ENCODE measurements at places on chromosomes 7 and 10.

GRCh38 chr10:44966816-44967509, 7.4 kb downstream of the RASSF4 start:
- DNase-seq = no peak

- DNase-seq = no peak
Measured at GRCh38 chr7:141979568-141979967, 6.0 kb upstream of the TAS2R38 start.

DNA sequence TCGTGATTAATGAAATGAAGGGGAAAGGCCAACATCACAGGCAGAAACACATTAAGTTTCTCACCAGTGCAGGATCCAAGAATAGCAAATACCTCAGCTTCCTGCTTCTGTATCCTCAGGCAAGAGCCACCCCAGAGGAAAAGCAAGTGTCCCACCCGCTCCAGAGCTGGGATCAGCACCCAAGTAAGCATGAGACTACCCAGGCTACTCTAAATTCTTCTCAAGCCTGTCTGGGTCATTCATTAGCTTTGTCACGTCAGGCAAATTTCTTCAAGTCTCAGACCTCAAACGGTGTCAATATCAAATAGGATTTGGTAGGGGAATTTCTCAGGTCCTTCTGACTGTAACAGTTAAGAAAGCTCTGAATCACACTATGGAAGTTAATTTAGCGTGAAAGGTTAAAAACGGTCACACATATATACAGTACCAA, 59.0 kb downstream of the GNA12 start:
- DNase-seq = no peak

DNA sequence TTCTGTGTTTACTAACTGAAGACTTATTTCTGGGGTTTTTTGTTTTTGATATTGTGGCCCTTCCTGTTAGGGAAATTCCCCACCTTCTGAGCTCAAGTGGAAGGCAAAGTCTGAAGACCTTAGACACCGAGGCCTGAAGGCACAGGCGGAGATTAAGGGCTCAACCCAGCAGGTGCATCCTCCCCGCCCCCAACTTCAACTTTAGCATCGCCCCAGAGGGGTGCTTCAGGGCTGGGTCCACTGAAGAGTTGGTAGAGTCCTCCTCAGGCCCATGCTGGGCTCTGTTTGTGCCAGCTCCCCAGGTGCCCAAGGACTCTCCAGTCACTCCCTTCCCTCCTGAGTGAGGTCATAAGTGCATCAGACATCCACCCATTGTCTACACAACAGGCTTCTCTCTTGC, 9.4 kb upstream of the PPIA start:
- DNase-seq = no peak

DNA sequence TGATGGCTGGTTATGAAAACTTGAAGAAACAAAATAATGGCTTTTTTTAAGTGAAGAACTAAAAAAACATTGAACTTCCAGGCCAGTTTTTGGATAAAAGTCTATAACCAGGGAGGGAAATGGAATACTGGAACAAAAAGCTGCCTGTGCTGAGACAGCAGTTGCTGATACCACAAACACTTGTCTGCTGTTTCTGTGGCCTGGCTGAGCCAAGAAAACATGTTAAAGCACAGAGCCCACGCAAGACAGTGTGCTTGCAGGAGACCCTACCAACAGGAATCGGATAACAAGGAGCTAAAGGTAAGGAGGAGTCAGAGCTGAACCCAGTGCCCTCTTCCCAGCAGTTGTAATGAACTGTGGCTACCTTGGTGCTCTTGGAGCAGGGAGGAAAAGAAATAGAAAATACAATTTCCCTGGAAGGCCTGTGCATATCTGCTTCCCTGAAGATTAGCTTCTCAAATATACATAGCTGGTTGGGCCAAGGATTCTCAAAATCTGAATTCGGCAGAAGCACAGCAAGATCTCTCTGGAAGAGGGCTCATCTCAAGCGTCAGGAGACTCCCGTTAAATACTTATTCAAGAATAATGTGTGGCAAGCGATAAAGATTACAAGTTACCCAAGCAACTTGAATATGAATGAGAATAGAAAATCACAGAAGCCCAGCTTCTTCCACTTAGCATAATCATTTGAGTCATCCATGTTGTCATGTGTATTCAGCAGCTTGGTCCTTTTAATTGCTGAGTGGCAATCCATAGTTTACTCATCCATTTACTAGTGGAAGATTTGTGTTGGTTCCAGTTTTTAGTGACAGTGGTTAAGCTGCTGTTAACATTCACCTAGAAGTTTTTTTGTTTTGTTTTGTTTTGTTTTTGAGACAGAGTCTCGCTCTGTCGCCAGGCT, 87.6 kb downstream of the NOD1 start:
- no peak for DNase-seq

DNA sequence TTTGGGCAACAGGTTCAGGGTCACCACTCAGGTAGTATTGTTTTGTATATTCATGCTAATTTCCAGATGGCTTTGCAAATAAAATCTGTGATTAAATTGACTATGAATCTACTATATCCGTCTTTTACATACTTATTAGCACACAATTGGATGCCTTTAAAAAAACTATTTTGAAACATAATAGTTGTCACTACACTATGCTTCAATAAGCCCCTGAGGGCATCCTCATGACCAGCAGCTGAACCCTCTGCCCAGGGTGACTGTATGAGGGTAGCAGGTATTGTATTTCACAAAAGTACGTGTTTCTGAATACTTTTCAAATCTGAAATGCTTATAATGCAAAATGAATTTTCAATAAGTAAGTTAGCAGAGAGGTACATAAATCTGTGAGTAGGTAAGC, 97.3 kb downstream of the DNAH11 start:
- no peak for DNase-seq

- no peak for DNase-seq
Measured at GRCh38 chr10:131729938-131730660, 170.7 kb upstream of the PPP2R2D start.

- peak; percentile 14 for DNase-seq
Measured at GRCh38 chr10:122333037-122333436, 41.5 kb upstream of the PLEKHA1 start.

- no peak for DNase-seq
Measured at GRCh38 chr7:104149822-104150221, 58.0 kb downstream of the ORC5 start.

GRCh38 chr10:33382216-33382600, 47.7 kb upstream of the NRP1 start:
- no peak for DNase-seq

GRCh38 chr7:70116867-70117266, 518.6 kb downstream of the AUTS2 start:
- no peak for DNase-seq

- DNase-seq = no peak
Measured at GRCh38 chr7:32335107-32335506, 155.1 kb downstream of the LSM5 start.

DNA sequence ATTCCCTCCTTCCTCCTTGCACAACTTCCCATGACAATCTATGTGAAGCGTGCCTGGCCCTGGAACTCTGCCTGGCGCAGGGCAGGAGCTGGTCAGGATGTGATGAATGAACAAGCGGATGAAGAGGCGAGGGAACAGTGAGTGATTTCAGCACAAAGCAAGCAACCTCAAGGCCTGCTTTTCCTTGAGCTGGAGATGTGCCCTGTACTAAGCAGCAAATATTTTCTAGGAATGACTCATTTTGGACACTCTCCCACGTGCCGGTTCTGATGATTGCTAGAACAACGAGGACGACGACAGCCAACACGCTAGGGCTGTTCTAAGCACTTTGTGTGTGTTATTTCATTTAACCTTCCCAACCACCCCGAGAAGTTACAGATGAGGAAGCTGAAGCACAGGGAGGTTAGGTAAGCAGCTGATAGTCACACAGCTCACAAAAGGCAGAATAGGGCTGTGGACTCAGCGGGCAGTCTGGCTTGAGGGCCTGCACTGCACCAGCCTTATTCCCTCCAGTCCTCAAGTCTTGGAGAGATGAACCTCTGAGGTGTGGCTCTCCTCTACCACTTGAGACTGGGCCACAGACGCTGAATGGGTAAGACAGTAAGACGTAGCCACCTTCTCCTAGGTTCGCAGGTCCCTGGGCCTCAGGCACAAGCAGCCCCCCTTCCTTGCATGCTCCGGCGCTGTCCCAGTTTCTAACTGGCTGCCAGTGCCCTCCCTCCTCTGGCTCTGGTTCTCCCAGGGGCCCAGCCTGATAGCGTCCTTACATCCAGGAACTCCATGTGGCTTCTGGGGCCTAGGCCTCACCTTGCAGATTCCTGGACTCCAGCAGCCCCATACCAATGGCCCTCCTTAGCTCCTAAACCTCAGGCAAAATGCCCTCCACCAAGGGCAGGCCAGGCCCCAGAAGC, 59.0 kb downstream of the YKT6 start:
- peak; percentile 16 for DNase-seq

DNA sequence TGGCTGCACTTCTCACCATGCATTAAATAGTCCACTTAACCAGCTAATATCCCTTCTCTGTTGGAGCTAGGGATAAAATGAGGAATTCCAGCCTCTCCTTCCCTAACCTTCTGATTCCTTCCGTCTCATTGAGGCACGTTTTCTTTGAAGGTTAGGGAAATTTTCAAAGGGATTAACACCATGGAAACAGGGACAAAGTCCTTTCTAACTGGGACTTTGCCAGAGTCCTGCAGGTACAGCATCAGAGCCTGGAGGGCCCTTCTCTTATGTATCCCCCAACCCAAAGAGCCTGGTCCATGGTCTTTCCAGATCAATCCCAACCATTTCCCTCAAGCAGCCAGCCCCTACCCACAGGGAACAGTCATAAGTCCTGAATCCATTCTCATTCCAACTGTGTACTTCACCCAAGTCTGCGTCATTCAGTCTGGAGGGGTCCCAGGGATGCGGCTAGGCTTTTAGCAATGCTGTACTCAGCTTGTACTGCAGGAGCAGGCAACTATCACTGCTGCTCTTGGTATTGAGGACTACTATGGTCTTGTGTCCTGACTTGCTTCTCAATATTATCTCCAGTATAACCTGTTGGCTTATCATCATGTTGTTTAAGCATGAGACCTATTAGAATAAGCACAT, 34.6 kb upstream of the CROT start:
- DNase-seq = no peak

DNA sequence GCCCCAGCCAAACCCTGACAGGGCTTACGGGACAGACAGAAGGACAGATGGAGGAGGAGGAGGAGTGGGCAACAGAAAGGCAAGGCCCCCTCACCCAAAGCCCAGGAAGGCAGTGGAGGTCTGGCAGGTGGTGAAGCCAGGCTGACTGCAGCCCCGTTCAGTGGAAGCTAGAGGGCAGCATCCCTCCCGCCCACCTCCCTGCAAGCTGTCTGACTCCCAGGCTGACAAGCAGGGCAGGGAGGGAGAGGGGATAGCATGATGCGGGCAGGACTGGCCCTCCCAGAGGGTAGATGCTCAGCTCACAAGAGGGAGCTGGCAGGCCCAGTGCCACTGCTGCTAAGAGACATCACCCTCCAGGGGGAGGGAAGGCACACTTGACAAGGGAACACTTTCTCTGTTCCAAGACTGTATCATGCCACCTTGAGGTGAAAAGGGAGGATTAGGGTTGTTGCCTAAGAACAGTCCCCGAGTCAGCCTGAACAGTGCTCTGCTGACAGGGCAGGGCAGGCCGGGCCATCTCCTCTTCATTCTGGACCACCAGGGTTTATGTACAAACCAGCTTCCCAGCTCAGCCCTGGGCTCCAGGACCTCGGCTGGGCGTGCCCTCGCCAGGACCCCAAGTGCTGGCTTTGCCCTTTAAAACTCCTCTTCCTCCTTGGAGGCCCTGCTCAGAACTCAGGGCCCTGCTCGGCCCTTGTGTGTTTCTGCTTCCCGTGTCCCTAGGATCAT, 61.8 kb downstream of the RASGEF1A start:
- peak; percentile 53 for DNase-seq

GRCh38 chr10:133264461-133264860, 12.2 kb downstream of the ADAM8 start:
- DNase-seq = no peak

DNA sequence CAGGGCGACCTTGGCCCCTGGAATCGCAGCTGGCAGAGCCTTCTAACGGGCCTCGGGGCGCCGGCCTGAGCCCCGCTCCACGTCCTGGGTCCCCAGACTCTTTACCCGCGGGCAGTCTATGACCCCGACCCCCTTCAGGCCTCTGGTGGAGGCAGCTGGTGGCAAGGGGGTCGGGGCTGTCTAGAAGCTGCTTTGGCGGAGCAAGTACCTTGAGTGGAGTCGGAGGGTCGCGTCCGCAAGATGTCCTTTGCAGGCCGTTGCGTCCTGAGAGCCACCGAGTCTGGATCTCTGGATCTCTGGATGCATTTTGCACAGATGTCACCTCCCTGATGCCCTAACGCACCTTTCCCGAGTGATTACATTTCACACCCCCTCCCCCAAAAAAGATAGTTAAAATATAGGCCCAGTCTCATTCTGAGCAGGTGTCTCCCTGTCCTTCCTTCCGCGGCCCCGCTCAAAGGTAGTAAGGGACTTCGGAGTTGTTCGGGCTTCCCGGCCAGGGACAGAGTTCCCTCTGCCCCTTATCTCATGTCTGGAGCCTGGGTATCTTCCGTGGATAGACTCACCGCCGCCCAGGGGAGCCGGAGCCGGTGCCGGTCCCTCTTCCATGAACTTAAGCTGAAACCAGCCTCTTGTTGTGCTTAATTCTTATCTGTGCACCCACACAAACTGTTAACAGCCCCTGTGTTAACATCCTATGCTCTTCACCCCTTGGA, 457 bp downstream of the ACADSB start:
- no peak for DNase-seq

- DNase-seq = no peak
Measured at GRCh38 chr10:43131906-43132305, 6.3 kb upstream of the CSGALNACT2 start.

GRCh38 chr10:86899132-86899531, 58.3 kb downstream of the MMRN2 start:
- DNase-seq = no peak

GRCh38 chr7:140653319-140654108, 12.9 kb upstream of the DENND2A start:
- no peak for DNase-seq

GRCh38 chr7:92333866-92334265, 88.1 kb downstream of the ANKIB1 start:
- DNase-seq = no peak

DNA sequence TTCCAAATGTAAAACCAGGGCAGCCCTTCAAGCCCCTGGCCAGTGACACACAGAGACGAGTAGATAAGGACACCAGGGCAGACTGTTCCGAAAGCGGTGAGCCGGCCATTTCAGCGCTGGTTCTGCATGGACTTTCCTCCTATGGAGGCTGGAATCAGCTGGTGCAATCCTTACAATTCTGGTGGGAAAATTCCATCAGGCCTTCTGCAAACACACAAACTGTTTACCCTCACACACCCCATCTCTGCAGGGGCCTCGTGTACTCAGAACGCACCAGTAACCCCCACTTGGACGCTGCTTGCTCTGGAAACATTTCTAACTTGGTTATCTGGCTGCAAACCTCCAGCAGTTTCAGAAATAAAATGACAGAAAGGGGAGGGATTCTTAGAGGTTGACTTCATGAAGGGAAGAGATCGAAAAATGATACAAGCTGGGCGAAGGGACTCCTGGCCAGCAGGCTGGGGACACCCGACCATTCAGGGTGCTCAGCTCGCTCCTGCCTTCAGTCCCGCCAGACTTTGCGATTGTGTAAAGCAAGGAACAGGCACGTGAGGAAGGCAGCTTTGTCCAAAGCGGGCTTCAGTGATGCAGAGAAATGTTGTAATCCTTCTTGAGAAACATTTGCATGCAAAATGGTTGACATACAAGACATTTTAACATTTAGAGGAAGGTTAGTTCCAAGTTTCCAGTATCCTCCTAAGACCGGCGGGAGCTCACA, 19.7 kb upstream of the SHH start:
- no peak for DNase-seq
